ENCODE measurements at places on chromosomes 5 and 9.

DNA sequence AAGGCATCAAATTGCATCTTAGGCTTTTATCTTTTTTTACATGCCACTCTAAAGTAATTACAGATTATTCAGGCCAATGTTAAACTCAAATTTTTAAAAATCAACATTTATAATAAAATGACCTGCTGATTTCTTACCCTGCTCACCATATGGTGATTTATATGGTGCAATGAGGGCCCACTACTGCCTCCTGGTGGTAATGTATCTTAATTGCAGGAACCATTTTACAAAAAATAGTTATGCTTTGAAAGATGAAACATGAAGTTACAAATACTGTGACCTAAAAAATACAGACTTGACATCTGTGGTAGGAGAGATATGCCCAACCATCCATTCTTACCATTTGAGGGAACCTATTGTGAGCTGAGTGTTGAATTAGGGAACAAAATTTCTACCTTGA, 292.6 kb upstream of the TAS2R1 start:
- no peak for DNase-seq

- DNase-seq = no peak
Observed at GRCh38 chr9:95512709-95513095, 4.1 kb downstream of the PTCH1 start.

- DNase-seq = no peak
Observed at GRCh38 chr9:88645172-88645878, 110.3 kb downstream of the NXNL2 start.

GRCh38 chr9:92494856-92495255, 12.6 kb upstream of the ASPN start:
- DNase-seq = no peak

GRCh38 chr5:146107901-146108300, 2.5 kb upstream of the PLAC8L1 start:
- DNase-seq = no peak

Data from NCI-H526 treated with DMSO at 0.1 percent for 48 hours (cell line).